Activated CD4-positive, alpha-beta T cell treated with anti-CD3 and anti-CD28 coated beads, Interleukin-2, amount 50 U/mL, for 24 hours (primary cell): ENCODE measurements at places on chromosomes 6 and 20.

- no peak for DNase-seq
Observed at GRCh38 chr6:46376562-46377061, 114.6 kb downstream of the RCAN2 start.

- no peak for DNase-seq
Observed at GRCh38 chr6:18147160-18147559, 7.7 kb downstream of the TPMT start.

GRCh38 chr20:1493536-1493935 is 2.3 kb upstream of the SIRPB2 start:
- no peak for DNase-seq

GRCh38 chr6:54248319-54248718 is 59.9 kb upstream of the TINAG start:
- DNase-seq: no peak

GRCh38 chr6:121521164-121521555 is 85.7 kb downstream of the GJA1 start:
- no peak for DNase-seq

DNA sequence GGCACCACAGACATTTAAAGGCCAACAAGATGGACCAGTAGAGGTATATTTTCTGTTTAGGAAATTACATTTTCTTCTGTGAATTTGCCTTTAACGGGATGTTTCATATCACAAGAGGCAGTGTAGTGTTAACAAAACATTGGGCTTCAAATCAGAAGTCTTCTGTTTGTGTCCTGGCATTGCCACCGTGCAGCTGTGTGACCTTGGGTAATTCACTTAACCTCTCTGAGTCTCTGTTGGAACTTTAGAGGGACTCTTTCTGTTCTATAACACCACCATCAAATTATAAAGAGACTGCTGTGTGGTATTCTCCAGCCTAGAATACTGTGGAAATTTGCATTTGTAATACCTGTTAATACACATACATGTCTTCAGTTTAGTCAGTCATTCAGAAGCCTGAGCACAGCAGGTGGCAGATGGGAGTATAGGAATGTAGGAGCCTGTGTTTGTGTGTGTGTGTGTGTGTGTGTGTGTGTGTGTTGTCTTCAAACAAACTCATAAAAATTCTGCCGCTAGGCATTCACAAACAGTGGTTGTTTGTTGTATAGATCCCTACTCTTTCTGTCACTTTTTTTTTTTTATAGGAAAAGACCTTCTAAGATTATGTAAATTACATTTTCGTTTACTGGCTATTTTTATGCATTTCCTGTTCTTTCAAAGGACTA is 22.6 kb downstream of the UST start:
- DNase-seq: no peak

- DNase-seq: no peak
Observed at GRCh38 chr6:145368075-145368474, 367.2 kb downstream of the EPM2A start.

GRCh38 chr6:121839896-121840295 is 404.4 kb downstream of the GJA1 start:
- DNase-seq: no peak

DNA sequence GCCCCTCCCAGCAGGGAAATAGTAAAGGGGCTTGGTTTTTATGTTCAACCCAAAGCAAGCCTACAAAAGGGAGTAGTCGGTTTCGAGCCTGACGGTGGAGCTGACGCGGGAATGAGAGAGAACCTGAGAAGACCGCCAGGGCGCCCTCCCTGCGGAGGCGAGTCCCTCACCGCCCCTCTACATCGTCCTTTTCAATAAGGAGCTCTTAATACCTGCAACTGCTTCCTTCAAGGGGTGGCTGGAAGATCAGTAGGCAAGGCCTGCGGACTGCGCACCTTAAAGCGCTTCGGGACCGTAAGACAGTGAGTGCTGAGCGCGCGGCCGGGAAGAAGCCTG is 709 bp upstream of the ZNF76 start:
- DNase-seq: no peak
